T-helper 1 cell (primary cell): ENCODE measurements at places on chromosomes 3 and 15.

- DNase-seq: no peak
Observed at GRCh38 chr3:13316603-13317002, 103.5 kb downstream of the NUP210 start.

DNA sequence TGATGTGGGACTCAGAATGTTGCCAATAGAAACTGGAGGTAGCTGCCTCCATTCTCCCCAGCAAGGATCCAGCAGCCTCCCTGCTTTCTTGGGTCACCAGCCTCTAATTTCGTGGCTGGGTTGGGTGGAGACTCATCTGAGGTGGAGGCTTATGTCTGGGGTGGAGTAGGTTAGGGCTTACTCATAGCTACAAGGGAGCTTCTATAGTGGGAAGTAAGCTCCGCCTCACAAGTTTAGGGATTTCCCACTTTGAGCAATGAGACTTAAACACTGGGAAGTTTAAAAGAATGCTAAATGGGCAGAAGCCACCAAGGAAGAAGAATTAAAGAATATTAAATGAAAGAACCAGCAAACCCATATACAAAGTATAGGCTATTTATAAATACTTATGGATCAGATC, 63.8 kb downstream of the GJD2 start:
- DNase-seq: no peak

DNA sequence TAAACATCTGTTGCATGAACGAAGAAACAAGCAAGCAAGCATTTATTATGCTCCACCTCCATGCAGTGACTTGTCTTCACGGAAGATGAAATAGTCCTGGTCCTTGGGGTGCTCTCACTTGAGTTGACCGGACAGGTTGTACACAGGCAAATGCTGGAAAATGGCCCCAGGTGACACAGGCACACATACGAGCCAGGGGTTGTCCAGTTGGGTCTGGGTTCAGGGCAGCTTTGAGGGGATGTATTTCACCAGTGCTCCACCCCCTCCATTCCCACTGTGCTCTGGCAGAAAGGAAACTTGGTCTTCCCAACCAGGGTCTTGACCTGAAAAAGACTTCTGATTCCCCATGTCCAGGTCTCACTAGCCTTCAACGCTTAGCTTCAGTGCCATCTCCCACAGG, 48.3 kb upstream of the ITGA11 start:
- DNase-seq: no peak

- no peak for DNase-seq
Observed at GRCh38 chr15:87609894-87610293, 646.6 kb downstream of the NTRK3 start.

DNA sequence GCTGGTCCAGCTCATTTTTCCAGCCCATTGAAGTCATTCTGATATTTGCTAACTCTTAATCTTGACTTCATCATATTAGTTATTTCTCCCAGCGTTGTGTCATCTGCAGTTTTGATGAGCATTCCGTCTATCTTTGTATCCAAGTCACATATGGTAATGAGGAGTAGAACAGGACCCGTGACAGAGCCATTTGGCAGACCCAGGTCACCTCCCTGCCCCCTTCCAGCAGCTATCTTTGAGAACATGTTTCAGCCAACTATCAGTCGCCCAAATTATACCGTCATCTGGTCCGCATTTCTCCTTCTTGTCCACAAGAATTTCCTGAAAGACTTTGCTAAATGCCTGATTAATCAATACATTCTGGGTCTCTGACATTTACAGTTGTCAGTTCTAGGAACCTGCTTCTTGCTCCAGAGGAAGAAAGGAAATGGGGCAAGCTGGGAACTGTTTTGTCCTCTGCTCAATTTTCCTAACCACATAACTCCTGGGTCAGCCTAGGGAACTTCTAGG, 347.1 kb upstream of the NR2E3 start:
- no peak for DNase-seq

DNA sequence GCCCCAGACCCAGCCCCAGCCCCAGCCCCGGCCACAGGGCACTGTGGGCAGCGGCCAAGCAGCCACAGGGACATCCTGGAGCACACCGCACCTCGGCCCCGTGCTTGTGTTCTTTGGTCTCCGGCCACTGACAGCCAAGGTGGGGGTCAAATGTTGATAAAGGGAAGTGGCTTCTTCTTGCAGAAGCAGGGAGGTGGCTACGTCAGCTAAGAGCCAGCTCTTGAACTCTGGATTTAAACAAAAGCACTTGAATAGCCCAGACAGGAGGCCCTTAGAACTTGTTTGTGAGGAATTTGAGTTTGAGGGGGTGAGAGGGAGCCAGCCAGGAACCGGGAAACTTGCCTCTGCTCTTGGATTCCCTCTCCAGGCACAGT, 135.8 kb upstream of the ABHD17C start:
- DNase-seq: no peak

DNA sequence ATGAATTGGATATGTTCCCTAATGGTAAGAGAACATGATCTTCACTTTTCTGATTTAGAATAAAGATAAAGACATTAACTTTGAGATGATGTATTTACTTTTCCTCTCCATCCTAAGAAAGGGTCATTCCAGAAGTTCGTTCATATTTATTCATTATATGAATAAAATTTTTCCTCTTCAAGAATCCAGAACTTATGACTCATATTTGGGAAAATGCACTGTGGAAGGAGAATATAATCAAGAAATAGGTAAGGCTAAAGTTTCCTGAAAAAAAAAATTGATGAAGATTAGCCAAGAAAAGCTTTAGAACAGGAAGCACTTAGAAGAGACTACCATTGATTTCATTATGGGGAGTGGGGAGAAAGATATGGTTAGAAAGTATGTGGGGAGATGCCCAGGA, 36.5 kb upstream of the CBLB start:
- DNase-seq: no peak

DNA sequence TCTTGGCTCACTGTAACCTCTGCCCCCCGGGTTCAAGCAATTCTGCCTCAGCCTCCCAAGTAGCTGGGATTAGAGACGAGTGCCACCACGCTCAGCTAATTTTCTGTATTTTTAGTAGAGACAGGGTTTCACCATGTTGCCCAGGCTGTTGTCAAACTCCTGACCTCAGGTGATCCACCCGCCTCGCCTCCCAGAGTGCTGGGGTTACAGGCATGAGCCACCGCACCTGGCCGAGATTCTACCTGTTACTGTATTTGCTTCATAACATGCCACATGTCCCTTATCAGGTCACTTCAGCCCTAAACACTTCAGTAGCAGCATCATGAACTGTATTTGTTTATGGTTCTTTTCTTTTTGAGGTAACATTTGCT, 7.5 kb upstream of the LCTL start:
- no peak for DNase-seq

DNA sequence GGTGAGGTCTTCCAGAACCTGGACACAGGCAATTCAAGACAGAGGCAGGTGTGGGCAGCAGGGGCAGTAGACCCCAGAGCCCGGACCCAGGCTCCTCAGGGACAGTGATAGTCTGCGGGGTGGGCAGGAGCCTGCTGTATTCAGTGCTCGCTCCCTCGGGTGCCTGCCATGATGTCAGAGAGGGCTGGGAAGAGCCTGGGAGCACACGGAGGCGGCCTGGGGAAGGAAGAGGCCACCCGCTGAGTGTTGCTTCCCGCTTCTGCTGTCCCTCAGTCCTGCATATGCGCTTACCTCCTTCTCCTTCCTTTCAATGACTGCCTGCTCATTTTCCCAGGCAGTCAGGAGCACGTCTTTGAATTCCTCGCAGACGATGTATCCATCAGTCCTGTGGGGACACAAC, 22.8 kb downstream of the TMEM43 start:
- no peak for DNase-seq
